ENCODE measurements at places on chromosomes 7 and 10.

GRCh38 chr7:159025161-159025779 is 119.4 kb downstream of the VIPR2 start:
- DNase-seq = no peak

GRCh38 chr7:3493499-3493898 is 192.4 kb downstream of the SDK1 start:
- no peak for DNase-seq

GRCh38 chr7:23600236-23600635 is 3.1 kb downstream of the CCDC126 start:
- DNase-seq = no peak

DNA sequence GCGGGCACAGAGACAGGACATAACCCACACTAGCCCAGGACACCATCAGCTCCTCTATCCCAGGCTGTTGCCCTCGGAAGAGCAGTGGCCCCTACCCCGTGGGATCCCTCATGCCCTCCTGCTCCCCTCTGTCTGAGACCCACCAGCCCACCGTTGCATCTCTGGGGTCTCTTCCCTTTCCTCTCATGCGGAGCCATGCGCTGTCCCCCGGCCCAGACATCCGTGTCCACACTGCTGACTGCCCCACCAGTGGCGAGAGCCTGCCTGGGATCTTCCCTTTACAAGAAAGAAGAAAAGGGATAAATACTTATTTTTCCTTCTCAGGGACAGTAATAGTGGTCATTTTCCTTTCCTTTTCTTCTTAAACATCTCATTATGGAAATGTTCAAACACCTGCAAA is 115.4 kb downstream of the WDR37 start:
- DNase-seq = no peak

DNA sequence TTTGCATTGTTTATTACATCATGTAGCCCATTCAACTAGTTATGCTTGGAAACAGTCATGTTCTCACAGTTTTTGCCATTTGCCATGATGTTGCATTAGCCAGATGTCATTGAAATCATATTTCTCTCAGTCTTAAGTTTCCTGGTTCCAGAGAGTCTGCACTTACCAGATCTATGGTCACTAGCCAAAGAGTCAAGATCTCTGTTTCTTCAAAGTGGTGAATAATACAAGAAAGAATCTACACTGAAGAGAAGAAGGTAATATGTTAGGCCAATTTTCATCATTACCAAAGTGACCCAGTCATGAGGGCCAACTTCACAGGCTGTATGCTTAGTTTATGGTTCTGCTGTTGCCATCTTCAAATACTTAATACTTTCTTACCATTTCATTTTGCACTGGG is 89.0 kb upstream of the PHYHIPL start:
- DNase-seq = no peak

All from esophagus squamous epithelium (tissue), 5 donors.